Hair follicle dermal papilla cell (primary cell): ENCODE measurements at places on chromosomes 6 and 20. TPM values are rescaled to one million over a fixed set of nuclear protein-coding genes. Genes with fewer than 3 reads are reported as not detected.

YTHDF1 gene
- 27.7 and 32.0 TPM in 2 replicates for total RNA-seq

PAK5 gene
- under 0.01 TPM in 1 of 2 replicates, not detected in the other for total RNA-seq

IL17F gene
- not detected in 2 replicates for total RNA-seq

ZC3H12D gene
- 0.24 and 1.1 TPM in 2 replicates for total RNA-seq

EPPIN gene
- not detected in 2 replicates for total RNA-seq

OR12D3 gene
- not detected in 2 replicates for total RNA-seq

KIAA1586 gene
- 14.9 and 16.4 TPM in 2 replicates for total RNA-seq
